B cell (primary cell): ENCODE measurements at places on chromosomes 6 and 20. TPM values are rescaled to one million over a fixed set of nuclear protein-coding genes. Genes with fewer than 3 reads are reported as not detected.
A peak's percentile ranks its signal among the peaks of the same experiment; 100 is the strongest.

DNA sequence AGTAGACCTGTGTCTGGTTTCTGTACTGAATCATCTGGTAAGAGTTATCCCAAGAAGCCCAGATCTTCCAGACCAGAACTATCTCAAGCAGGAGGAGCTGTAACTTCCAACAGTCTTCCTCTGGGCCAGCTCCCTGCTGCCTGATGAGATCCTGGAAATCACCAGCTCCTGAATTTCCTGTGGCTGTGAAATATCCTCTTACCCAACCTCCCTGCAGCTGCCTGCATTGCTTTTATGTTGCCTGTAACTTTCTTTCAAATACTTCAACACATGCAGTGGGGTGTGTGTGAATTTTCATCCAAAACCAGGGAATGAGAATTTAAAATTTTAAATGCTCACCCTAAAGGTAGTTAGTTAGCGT lies 160.5 kb upstream of the LAMP5 start:
- no peak for DNase-seq

GRCh38 chr6:90124874-90125510 lies 171.7 kb downstream of the BACH2 start:
- DNase-seq = no peak

DNA sequence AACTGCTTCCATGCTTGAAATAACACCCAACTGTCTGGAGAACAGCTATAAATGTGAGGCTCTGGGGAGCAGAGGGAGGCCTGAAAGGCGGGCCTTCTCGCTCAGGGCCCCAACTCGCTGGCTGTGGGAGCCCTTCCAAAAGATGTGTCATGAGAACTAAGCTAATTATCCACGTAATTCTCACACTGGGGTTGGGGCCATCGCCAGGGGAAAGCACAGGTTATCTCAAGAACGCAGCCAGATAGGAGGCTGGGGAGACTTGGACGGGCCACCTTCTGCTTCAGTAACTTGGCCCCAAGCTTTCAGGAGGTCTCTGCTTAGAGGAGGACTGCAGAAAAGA lies 1.6 kb downstream of the PXDC1 start:
- DNase-seq = no peak

- DNase-seq = no peak
Observed at GRCh38 chr20:5967469-5967868, 17.0 kb downstream of the MCM8 start.

DNA sequence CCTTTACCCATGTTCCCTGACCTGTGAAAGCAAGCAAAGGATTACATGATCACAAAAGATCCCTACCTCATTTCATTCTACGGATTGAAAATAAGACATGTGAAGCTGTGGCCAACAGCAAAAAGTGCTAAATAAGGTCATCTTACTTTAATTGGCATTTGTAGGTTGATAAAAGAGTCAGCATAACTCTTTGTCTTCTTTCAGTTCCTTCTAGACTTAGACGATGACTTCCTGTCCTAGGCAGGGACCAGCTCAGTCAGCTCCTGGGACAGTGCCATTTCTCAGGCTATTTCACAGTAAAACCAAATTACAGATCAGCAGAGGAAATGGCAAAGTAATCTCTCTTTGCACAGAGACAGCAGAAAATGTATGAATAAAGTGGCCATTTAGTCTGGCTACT lies 480.7 kb downstream of the RFPL4B start:
- DNase-seq = peak; percentile 14

DNA sequence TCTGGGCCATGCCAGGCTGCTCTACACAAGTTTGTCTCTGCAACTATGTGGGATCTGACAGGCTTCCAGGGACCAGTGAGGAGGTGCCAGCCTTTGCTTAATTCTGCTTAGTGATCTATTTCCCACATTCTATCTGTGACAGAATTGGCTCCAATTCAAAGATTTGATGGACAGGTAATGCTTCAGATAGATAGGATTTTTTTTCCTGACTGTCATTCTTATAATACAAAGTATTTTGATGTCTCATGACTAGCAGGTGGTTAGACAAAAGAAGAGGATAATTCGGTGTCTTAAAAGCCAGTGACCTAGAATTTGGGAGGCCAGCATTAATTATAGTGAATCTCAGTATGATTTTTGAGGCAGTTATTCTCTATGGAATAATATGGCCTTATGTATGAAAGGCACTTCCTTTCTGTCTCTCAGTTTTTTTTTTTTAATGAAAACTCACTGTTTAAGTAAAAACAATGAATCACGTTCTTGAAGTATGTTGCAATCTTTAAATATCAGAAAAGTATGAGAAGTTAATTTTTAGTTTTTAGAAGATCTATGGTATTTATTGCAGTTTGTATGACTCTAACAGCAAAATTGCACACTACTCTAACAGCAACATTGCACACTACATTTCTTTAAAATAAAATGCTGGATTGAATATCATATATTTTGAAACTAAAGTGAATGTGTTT lies 43.7 kb downstream of the TMEM200A start:
- no peak for DNase-seq

GRCh38 chr20:52033313-52033712 lies 158.3 kb downstream of the ZFP64 start:
- no peak for DNase-seq

Gene BPIFA1
- not detected in 2 replicates for total RNA-seq

Gene POPDC3
- total RNA-seq = not detected in 2 replicates

Gene NRSN1
- total RNA-seq = not detected in 2 replicates

Gene ENPP1
- 0.07 and 0.42 TPM in 2 replicates for total RNA-seq

Gene CASS4
- total RNA-seq = 0.42 and 0.53 TPM in 2 replicates
